ENCODE measurements at places on chromosomes 6 and 20.
A peak's percentile ranks its signal among the peaks of the same experiment; 100 is the strongest.

DNA sequence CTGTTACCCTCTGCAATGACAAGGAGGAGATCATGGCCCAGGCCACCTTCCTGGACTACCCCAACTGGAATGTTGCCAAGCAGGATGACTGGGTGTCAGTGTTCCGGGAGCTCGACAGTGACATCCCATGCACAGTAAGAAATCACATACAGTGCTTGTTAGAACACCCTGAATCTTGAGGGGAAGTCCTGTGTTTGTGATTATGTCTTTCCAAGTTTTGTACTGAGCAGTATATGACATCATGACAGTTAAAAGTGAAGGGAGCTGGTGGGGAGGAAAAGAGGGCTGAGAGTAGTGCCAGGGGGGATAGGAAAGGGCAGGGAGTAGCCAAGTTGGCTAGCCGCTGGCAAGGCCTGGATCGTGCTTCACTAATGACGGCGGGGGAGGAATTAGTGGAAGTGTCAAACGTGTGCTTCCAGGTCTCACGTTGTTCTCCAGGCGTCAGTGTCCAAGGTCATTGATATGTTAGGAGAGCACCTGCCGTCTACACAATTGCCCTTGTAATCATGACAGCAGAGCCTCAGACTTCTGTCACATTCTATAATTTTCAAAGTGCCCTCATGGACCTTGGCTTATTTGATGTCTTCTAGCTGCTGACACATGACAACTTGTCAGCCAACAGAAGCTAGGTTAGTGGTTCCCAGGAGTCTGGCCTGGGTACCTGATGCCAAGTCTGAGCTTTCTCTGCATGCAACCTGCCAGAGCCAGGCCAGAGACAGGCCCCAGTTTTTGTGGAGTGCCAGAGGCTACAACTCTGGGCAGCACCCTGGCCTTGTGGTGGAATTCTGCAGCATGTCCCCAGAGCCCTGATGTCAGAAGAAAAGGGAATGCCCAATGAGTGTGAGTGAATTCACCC lies 18.8 kb downstream of the CFAP61 start:
- DNase-seq: no peak
- no peaks in the 10 kb centered on the region for H3K27me3 ChIP-seq
- H3K4me1 ChIP-seq: no peaks in the 10 kb centered on the region
- H3K27ac ChIP-seq: no peak overlapping the region
- no peaks in the 10 kb centered on the region for H3K36me3 ChIP-seq
- no peak overlapping the region for H3K4me3 ChIP-seq

- H3K27ac ChIP-seq: no peak within 1 kb of the TSS
- H3K27me3 ChIP-seq: peaks cover 28% of the 10 kb centered on the region
- H3K4me1 ChIP-seq: no peaks in the 10 kb centered on the region
- no peak within 1 kb of the TSS for H3K4me3 ChIP-seq
- peak; percentile 60 for DNase-seq
Observed at GRCh38 chr20:62219992-62220665, at the start of gene HRH3. TSS of gene HRH3 (minus strand) at chr20:62220278. CDS start at chr20:62219970, 308 bp downstream.

- no peaks in the 10 kb centered on the region for H3K4me1 ChIP-seq
- no peaks in the 10 kb centered on the region for H3K36me3 ChIP-seq
- no peak overlapping the region for H3K27ac ChIP-seq
- no peak overlapping the region for H3K4me3 ChIP-seq
- H3K27me3 ChIP-seq: no peaks in the 10 kb centered on the region
Observed at GRCh38 chr20:58719971-58720371, 27.4 kb downstream of the NPEPL1 start.

- no peak overlapping the region for H3K4me3 ChIP-seq
- H3K27me3 ChIP-seq: no peaks in the 10 kb centered on the region
- no peak overlapping the region for H3K27ac ChIP-seq
- H3K4me1 ChIP-seq: no peaks in the 10 kb centered on the region
Observed at GRCh38 chr6:13278991-13279390, 49.3 kb downstream of the TBC1D7 start.

- H3K27me3 ChIP-seq: no peaks in the 10 kb centered on the region
- no peak overlapping the region for H3K4me3 ChIP-seq
- peak; percentile 18 for DNase-seq
Observed at GRCh38 chr6:2578767-2579166, 172.0 kb downstream of the MYLK4 start.

DNA sequence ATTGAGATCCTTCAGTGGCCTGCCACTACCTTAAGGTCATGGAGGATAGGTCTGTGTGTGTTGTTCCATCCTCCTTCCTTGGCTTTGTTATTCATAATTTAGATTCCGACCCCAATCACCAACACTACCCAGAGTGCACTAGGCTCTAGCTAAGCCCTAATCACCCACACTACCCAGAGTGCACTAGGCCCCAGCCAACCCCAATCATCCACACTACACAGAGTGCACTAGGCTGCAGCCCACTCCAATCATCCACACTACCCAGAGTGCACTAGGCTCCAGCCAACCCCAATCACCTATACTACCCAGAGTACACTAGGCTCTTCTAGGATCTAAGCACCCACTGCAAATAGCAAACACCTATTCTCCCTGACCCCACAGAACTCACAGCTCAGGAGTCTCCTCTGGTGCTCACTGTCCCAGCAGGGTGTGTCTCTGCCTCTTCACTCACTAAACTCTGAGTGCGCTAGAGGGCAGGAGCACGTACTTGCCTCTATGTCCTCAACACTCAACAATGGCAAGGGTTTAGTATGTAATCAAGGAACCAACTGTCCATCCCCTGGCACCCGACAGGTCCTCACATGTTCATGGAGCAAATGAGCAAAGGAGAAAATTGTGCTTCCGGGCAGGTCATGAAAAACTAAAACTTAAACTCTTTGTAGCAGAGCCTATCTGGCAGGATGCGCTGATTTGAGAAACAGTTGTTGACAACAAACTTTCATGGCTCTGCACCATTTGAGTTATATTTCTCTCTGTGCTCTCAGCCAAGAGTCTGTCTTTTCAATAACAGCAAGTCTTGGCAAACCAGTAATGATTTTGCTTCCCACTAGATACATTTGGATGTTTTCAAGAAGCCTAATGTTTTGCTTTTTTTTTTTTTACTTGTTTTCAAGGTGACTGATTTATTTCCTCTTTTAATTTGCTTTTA lies 54.3 kb downstream of the SLC22A23 start:
- no peaks in the 10 kb centered on the region for H3K36me3 ChIP-seq
- DNase-seq: no peak
- peaks cover 2% of the 10 kb centered on the region for H3K4me1 ChIP-seq
- no peak overlapping the region for H3K4me3 ChIP-seq
- H3K27ac ChIP-seq: no peak overlapping the region

GRCh38 chr6:106039897-106040592 lies 46.1 kb upstream of the PRDM1 start:
- H3K27ac ChIP-seq: no peak overlapping the region
- peaks cover 2% of the 10 kb centered on the region for H3K4me1 ChIP-seq
- no peaks in the 10 kb centered on the region for H3K36me3 ChIP-seq

GRCh38 chr6:150273457-150274309 lies 95.1 kb upstream of the IYD start:
- DNase-seq: no peak
- H3K27ac ChIP-seq: no peak overlapping the region
- no peaks in the 10 kb centered on the region for H3K4me1 ChIP-seq
- H3K36me3 ChIP-seq: no peaks in the 10 kb centered on the region

DNA sequence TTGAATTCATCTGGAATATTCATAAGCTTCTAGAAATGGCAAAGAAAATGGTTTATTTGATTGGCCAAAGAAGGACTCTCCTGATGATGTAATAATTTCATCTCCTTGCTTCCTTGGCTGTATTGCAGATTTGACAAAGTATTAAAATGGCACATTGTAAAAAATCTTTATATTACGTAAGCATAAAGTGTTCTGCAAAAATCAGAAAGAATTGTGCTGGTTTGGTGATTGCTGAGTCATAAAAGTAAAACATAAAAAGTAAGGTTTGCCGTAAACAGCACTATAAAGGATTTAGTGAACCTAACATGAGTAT lies 255.9 kb upstream of the RREB1 start:
- no peak for DNase-seq
- H3K4me1 ChIP-seq: peaks cover 5% of the 10 kb centered on the region
- H3K27me3 ChIP-seq: no peaks in the 10 kb centered on the region
- H3K27ac ChIP-seq: no peak overlapping the region

- peak; percentile 85 for DNase-seq
- no peaks in the 10 kb centered on the region for H3K36me3 ChIP-seq
- peaks cover 10% of the 10 kb centered on the region for H3K4me1 ChIP-seq
- no peak overlapping the region for H3K27ac ChIP-seq
Observed at GRCh38 chr20:11271319-11271718, 597.5 kb upstream of the JAG1 start.

GRCh38 chr6:42226645-42227143 lies 9.0 kb upstream of the MRPS10 start:
- peak; percentile 93 for DNase-seq
- H3K4me1 ChIP-seq: no peaks in the 10 kb centered on the region
- H3K36me3 ChIP-seq: no peaks in the 10 kb centered on the region
- H3K27ac ChIP-seq: peak overlapping the region; percentile 7

- DNase-seq: no peak
- H3K4me1 ChIP-seq: no peaks in the 10 kb centered on the region
- H3K27me3 ChIP-seq: no peaks in the 10 kb centered on the region
- H3K27ac ChIP-seq: no peak overlapping the region
Observed at GRCh38 chr6:129565811-129566210, 144.2 kb downstream of the ARHGAP18 start.

GRCh38 chr20:44015733-44016103 lies 101.1 kb downstream of the TOX2 start:
- H3K4me3 ChIP-seq: no peak overlapping the region
- H3K4me1 ChIP-seq: no peaks in the 10 kb centered on the region
- no peaks in the 10 kb centered on the region for H3K36me3 ChIP-seq
- H3K27me3 ChIP-seq: no peaks in the 10 kb centered on the region

DNA sequence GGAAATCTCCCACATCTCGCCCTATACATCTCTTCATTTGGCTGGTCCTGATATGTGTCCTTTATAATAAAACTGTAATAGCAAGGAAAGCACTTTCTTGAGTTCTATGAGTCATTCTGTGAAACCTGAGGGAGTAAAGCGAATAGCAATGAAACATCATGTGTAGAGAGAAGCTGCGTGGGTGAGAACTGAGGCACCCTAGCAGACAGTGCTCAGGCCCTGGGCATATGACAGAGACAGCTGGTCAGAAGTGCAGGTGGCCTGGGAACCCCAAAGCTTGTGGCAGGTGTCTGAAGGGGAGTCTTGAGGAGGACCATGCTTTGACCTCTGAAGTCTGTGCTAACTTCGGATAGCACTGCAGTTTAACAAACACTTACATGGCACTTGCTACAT lies 1.3 kb upstream of the BLOC1S5 start:
- H3K27me3 ChIP-seq: no peaks in the 10 kb centered on the region
- H3K36me3 ChIP-seq: no peaks in the 10 kb centered on the region
- H3K4me1 ChIP-seq: no peaks in the 10 kb centered on the region

- DNase-seq: no peak
- H3K36me3 ChIP-seq: no peaks in the 10 kb centered on the region
- no peak overlapping the region for H3K4me3 ChIP-seq
- H3K27ac ChIP-seq: no peak overlapping the region
- no peaks in the 10 kb centered on the region for H3K4me1 ChIP-seq
Observed at GRCh38 chr6:18985061-18985460, 597.9 kb downstream of the RNF144B start.

DNA sequence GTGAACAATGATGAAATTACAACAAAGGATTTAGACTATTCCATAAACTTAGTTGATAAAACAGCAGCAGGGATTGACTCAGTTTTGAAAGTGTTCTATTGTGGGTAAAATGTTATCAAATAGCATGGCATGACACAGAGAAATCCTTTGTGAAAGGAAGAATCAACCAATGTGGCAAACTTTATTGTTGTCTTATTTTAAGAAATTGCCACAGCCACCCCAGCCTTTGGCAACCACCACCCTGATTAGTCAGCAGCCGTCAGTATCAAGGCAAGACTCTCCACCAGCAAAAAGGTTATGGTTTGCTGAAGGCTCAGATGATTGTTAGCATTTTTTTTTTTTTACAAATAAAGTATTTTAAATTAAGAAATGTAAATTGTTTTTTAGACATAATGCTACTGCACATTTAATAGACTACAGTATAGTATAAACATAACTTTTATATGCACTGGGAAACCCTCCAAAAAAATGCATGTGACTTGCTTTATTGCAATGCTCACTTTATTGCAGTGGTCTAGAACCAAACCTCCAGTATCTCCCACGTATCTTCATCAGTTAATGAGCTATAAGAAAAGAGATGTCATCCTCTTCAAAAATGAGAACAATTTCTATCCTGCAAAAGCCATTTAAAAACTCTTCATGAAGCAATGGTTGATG lies 162.7 kb downstream of the SOBP start:
- no peaks in the 10 kb centered on the region for H3K36me3 ChIP-seq
- no peaks in the 10 kb centered on the region for H3K4me1 ChIP-seq
- H3K4me3 ChIP-seq: no peak overlapping the region
- no peak for DNase-seq
- H3K27me3 ChIP-seq: no peaks in the 10 kb centered on the region

DNA sequence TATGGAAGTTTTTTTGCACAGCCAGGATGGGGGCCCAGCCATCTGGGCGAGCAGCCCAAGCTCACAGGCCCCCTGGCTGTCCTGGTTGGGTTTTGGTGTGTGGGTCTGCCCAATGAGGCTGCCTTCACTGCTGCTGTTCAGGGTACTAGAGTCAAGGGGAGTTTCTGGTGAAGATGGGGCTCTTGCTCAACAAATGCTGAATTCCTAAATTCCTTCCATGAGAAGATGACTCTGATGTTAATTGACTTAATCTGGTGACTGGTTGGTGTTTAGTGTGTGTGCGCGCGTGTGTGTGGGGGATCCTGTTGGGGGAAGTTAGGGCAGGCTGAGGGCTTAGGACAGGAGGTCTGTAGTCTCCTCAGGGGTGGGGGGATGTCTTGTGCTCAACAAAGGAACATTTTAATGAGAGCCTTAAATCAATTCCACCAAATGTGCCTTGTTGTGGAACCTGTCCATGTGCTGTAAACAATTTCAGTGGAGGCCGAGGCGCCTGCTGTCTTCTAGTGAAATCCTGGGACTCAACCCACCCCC lies 1.9 kb downstream of the PTK7 start:
- H3K27ac ChIP-seq: peak overlapping the region; percentile 87
- H3K27me3 ChIP-seq: no peaks in the 10 kb centered on the region
- peaks cover 17% of the 10 kb centered on the region for H3K4me1 ChIP-seq
- peak; percentile 73 for DNase-seq
- H3K36me3 ChIP-seq: no peaks in the 10 kb centered on the region
- H3K4me3 ChIP-seq: peak overlapping the region; percentile 92

GRCh38 chr6:22471132-22471690 lies 98.2 kb upstream of the HDGFL1 start:
- H3K27me3 ChIP-seq: no peaks in the 10 kb centered on the region
- no peaks in the 10 kb centered on the region for H3K4me1 ChIP-seq
- DNase-seq: no peak
- H3K27ac ChIP-seq: no peak overlapping the region

- no peak overlapping the region for H3K4me3 ChIP-seq
- H3K27ac ChIP-seq: no peak overlapping the region
- no peaks in the 10 kb centered on the region for H3K4me1 ChIP-seq
- no peak for DNase-seq
Observed at GRCh38 chr20:57448764-57449354, 57.7 kb downstream of the RBM38 start.

- H3K4me3 ChIP-seq: no peak overlapping the region
- no peak overlapping the region for H3K27ac ChIP-seq
- H3K36me3 ChIP-seq: no peaks in the 10 kb centered on the region
- no peaks in the 10 kb centered on the region for H3K27me3 ChIP-seq
- no peak for DNase-seq
Observed at GRCh38 chr20:8216375-8217200, 84.5 kb downstream of the PLCB1 start.

Data from mesendoderm (in vitro differentiated cells).